Eye (tissue), 1 donor: ENCODE measurements at places on chromosomes 12 and 14.

- no peak for DNase-seq
These were observed 8.3 kb downstream of the IKZF4 start for GRCh38 chr12:56029166-56029519.

DNA sequence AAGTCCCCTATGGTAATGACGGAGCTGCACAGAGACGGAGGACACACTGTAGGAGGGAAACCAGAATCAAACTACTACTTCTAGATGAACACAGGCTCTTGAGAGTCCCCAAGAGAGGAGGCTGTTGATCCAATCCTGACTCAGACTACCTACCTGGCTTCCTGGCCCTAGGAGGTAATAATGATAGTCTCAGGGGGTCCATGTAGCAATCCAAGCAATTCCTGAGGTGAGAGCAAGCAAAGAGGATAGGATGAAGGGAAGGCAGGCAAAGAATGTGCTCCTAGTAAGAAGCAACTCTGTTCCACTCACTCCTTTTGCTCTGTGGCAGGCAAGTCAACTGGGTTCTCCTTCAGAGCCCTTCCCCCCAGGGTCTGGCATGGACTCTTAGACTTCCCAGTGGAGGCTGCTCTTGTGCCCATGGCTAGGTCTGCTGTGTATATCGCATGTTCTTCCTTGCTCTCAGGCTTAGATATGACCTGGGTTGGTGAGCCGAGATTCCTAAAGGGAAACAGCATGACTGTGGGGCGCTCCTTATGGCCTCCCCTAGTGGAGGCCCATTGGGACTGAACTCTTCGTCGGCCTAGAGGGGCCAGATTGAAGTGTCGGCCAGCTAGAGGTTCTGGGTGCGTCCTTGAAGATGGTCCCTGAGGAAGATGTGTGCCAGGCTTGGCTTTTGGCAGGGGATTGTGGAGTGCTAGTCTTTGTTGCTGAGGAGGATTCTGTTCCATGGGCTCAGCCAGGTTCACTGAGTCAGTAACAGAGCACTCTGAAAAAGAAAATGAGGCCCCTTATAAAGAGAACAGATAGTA is 2.1 kb downstream of the TINF2 start:
- no peak for DNase-seq

DNA sequence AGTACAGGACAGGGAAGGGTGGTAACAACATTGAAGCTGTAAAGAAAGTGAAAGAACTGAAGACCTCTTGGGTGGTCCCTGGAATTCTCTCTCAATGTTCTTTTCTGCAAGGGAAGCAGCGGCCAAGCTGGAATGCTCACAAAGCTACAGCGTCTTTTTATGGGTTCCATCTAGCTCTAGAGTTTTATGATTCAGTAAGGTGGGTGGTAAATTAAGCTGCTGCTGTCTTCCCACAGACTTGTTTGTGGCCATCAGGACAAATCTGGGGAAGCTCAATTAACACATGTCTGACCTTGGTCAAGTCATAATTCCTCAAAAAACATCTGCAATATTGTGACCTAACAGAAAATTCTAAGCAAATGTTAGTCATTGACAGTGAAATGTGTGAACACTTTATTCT is 139.1 kb downstream of the MED13L start:
- DNase-seq: no peak

GRCh38 chr14:105487449-105487985 is 831 bp downstream of the CRIP1 start:
- no peak for DNase-seq

DNA sequence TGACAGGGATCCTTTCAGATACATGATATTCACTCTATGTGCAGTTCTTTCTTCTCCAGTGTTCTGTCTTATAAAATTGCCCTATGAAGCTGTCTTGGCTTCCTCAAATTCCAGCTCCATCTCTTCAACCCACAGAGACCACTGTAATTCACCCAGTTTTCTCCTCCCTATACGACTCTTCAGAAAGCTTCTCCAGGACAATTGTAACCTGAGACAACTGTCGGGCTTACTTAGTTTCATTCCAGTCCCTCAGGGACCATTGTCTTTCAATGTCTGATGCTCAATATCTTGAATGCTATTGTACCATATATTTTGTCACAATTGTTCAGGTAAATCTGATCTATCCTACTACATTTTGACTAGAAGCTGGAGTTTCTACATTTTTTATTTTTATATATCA is 345.3 kb downstream of the RPL10L start:
- DNase-seq: peak; percentile 30

DNA sequence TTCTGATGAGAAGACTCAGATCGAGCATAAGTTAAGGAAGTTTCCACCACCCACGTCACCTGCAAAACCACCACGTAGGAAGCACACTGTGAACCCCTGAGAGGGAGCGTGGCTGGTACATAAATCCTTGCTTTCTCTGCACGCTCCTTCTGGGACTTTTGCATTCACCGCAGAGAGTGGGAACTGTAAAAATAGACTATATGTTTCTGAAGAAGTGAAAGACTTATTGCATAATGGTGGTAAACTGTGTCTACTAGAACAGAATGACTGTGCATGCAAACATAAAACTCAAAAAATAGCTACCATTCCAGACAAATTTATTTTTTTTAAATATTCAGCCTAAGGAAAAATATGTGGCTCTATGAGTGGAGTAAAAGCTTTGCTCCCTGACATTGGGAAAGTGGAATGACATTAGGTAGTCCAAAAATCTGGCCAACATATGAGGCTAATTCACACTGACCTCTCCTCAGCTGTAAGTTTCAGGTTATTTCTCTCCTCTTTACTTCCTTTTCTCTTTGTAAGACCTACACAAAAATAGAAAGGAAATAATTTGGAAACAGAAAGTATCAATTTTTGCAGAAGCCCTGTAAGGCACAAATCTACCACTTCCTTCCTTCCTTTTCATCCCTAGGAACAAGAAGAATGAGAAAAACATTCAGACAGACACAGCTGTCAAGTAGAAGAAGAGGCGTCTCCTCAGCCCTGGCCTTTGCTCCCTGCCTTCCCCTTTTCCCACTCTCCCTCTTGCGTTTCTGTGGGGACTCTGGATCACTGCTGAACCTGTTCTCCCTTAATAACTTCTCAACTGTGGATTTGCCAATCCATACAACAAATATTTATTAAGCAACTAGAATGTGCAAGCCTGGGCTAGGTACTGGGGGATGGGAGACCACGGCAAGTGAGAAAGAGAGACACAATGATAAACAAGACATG is 264.3 kb upstream of the FOXN3 start:
- no peak for DNase-seq

GRCh38 chr12:63668028-63668799 is at the start of gene DPY19L2:
DPY19L2 (minus strand) TSS chr12:63668493; CDS start chr12:63668393, 100 bp downstream.
- peak; percentile 95 for DNase-seq

DNA sequence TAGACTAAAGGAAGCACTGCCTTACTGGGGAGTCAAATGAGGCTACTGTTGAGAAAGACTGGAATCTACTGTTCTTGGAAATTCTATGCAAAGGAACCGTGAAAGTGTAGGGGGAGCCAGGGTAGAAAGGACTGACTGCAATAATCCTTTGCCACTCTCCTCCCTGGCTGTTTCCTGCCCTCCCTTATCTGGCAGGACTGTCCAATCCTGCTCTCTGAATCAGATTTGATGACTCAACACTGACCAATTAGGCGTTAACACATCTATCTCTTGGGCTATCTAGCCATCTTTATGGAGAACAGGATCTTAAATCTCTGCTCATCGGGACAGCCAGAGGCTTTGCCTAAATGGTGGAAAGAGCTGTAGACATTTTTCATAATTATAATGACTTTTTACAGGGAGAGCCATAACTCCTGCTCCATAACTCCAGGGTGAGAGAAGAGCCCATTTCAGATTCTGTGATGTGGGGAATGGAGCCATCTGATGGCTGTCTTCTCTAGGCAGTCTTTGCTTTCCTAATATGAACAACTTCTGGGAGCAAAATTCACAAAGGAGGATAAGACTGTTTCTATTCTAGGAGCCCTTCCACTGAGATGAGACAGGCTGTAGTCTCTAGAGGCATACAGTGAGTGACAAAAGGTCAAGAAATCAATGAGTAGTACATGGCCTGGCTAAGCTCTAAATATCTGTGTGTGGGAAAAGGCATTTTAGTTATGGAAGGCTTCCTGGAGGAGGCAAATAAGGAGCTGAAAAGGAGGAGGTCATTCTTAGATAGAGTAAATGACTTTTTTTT is 68.9 kb upstream of the CISTR start:
- DNase-seq: no peak

DNA sequence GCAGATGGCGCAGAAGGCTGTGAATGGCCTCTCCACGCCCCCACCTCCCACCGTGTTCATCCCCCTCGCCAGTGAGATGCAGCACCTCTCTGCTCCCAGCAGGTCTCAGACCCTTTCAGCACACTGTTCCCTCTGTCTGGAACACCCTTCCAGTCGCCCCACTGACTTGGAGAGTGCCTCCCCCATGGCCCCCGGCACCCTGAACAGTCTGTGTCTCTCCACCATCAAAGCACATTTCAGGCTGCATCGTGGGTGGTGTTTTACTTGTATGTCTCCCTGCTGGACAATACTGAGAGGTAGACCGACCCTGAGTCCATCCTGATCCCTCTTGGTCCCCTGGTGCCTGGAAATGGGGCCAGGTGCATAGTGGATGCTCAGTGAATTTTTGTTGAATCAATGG is 34.9 kb downstream of the CACNA2D4 start:
- no peak for DNase-seq

- no peak for DNase-seq
These were observed 11.7 kb upstream of the ANKLE2 start for GRCh38 chr12:132773077-132773955.

- DNase-seq: no peak
These were observed 18.3 kb upstream of the LTA4H start for GRCh38 chr12:96053476-96054243.

GRCh38 chr12:122167356-122167925 is 6.6 kb downstream of the IL31 start:
- no peak for DNase-seq

DNA sequence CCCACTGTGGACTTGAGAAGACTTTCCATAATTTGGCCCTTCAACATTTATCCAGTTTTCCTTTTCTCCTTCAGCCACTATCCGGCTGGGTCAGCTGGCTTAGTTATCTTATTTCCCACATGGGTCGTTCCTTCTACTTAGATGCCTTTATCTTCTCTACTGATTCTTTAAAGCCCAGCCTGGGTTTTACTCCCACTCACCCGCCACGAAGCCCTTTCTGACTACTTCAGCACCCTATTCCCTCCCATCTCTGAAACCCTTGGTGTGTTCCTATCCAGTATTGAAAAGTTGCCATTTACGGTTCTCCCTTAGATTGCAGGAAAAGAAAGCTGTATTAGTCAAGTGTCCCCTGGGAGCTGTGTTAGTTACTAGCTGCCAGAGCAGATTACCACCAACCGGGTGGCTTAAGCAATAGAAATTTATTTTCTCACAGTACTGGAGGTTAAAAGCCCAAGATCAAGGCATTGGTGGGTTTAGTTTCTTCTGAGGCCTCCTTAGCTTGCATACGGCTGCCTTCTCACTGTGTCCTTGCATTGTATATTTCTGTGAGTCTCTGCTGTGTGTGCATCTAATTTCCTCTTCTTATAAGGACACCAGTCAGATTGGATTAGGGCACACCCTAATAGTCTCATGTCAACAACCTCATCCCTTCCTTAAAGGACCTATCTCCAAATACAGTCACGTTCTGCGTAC is 105.5 kb downstream of the GPATCH2L start:
- peak; percentile 66 for DNase-seq

DNA sequence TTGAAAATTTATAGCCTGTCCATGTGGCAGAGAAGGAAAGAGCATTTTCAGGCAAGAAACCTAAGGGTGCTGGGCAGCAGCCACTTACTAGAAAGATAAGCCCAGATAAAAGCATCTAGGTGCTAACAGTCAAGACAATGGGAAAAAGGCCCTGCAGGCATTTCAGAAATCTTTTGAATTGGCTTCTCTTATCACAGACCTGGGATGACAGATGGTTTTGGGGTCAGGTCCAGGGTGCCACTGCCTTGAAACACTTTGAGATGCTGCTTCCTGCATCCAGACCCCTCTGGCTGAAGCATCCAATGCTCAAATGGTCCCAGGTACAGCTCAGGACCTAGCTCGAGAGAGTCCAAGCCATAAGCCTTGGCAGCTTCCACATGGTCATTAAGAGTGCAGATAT is 466.5 kb downstream of the FSCB start:
- DNase-seq: no peak

DNA sequence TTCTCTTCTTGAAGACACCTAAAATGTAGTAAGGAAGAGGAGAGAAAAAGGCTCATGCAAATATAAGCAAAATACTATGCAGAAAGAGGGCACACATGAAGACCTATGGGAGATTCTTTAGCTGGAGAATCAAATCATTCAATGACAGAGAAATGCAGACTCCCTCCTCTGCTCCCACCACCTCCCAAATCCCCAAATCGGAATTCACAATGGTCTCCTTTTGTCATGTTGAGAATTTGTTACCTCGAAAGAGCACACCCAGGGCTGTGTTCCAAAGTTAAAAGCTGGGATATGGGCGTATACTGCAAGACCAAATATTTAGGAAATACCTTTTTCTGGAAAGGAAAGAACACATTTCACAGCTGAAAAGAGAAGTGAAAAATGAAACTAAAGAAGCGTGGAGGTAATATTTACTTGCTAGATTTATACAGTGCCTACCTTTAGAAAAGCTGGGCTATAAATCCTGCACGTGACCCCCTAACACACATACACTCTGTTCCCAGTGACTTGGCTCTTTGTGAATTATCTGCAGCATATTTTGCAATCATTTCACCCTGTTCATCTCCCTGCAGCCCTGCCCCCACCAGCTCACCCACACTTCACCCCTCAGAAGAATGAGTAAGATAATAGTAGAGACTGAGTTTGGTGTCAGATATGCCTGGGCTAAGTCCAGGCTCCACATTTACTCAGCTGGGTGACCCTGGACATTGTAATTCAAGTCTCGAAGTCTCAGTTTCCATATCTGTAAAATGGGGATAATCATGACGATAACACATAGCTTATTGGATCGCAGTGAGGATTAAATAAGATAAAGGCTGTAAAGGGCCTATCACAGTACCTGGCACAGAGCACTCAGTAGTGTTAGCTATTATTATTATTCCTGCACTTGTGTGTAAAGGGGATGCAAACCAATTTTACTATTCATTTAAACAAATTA is 2.9 kb upstream of the CACNA1C start:
- no peak for DNase-seq

DNA sequence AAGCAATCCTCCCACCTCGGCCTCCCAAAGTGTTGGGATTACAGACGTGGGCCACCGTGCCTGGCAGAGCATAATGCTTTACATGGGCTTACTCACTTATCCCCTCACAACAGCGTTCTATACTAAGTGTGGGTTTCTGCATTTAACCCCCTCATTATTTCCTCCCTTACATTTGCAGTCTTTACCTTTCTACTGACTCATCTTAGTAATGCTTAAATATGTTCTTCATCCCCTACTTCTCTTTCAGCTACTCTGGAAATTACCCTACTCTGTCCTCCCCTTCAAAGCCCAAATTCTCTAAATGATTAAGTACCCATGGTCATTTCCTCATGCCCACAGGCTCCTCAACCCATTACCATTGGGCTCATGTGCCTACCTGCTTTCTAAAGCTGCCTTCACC is 40.7 kb downstream of the NKX2-1 start:
- no peak for DNase-seq

- DNase-seq: peak; percentile 22
These were observed 987.8 kb upstream of the USP15 start for GRCh38 chr12:61272441-61272840.

GRCh38 chr12:50520416-50521207 is 15.8 kb downstream of the DIP2B start:
- DNase-seq: no peak

GRCh38 chr14:82720431-82720830 is 1186.8 kb upstream of the SEL1L start:
- DNase-seq: no peak

GRCh38 chr12:52627395-52628110 is 9.2 kb upstream of the KRT73 start:
- no peak for DNase-seq
